ENCODE measurements at places on chromosomes 16 and 17.

- no peak for DNase-seq
Observed at GRCh38 chr16:57324749-57325148, 33.8 kb upstream of the CCL22 start.

- no peak for DNase-seq
Observed at GRCh38 chr16:80619824-80620223, 79.0 kb downstream of the DYNLRB2 start.

- no peak for DNase-seq
Observed at GRCh38 chr17:44530896-44531418, 26.3 kb upstream of the FZD2 start.

GRCh38 chr16:12182212-12182611 is 205.7 kb downstream of the SNX29 start:
- DNase-seq: no peak

DNA sequence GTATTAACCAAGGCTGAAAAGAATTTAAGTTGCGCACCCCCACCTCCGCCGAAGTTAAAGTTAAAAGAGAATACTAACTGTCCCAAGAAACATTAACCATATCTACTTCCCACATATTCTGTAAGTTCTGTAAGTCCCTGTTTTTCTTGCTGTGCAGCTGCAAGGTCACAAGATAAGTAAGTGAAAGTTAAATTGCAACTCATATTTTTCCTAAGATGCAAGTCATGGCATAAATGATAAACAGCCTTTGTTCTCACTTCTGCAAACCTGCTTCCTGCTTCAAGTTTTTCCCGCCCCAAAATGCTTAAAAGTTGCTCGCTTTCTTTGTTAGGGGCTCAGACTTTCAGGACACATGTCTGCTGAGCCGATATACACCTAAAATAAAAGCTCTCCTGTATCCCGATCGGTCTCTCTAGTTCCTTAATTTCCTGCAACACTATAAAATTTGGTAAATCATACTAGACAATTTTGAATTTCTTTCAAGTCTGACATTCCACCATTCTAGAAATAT is 32.6 kb upstream of the ABCA9 start:
- DNase-seq: no peak

DNA sequence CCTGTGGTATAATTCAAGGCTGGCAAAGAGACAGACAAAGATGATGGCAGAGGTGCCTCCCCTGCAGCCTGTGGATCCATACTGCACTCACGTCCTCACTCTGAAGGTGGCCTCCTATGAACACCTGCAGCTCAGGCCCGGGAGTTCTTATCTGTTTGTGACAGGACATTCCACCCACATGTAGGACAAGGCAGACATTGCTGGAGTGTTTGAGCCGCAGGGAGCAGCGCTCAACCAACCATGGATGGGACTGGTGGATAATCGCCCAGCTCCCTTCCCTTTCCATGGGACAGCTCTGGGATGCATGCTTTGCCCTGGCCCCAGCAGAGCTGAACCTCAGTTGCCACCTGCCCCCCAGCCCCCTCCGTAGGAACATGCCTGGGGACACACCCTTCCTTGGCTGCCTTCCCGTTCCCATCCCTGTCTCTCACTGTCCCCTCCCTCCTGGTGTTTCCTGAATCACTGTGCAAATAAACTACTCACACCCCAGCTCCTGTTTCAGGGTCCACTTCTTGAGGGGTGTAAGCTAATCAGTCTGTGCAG is 22.2 kb downstream of the ITPRIPL2 start:
- DNase-seq: no peak

- DNase-seq: no peak
Observed at GRCh38 chr16:79599256-79599836, 1.2 kb downstream of the MAF start.
